ENCODE measurements at places on chromosomes 7 and 10. TPM values are rescaled to one million over a fixed set of nuclear protein-coding genes. Genes with fewer than 3 reads are reported as not detected.

- H3K36me3 ChIP-seq, result no peaks in the 10 kb centered on the region
- no peak overlapping the region for H3K27ac ChIP-seq
- H3K27me3 ChIP-seq, result no peaks in the 10 kb centered on the region
- peaks cover 7% of the 10 kb centered on the region for H3K4me1 ChIP-seq
Measured at GRCh38 chr7:105765846-105766245, 110.6 kb downstream of the ATXN7L1 start.

- H3K4me3 ChIP-seq, result no peak overlapping the region
- H3K27me3 ChIP-seq, result no peaks in the 10 kb centered on the region
- peaks cover 10% of the 10 kb centered on the region for H3K4me1 ChIP-seq
- H3K36me3 ChIP-seq, result peaks cover 18% of the 10 kb centered on the region
- no peak for DNase-seq
Measured at GRCh38 chr10:77837925-77838595, 88.5 kb downstream of the DLG5 start.

GRCh38 chr10:11828682-11829284 lies 5.6 kb downstream of the PROSER2 start:
- H3K27ac ChIP-seq, result no peak overlapping the region
- no peak for DNase-seq
- no peak overlapping the region for H3K4me3 ChIP-seq
- H3K27me3 ChIP-seq, result no peaks in the 10 kb centered on the region
- H3K4me1 ChIP-seq, result no peaks in the 10 kb centered on the region
- no peaks in the 10 kb centered on the region for H3K36me3 ChIP-seq

- no peaks in the 10 kb centered on the region for H3K4me1 ChIP-seq
- H3K36me3 ChIP-seq, result no peaks in the 10 kb centered on the region
- no peak for DNase-seq
Measured at GRCh38 chr7:155058896-155059295, 11.2 kb upstream of the HTR5A start.

DNA sequence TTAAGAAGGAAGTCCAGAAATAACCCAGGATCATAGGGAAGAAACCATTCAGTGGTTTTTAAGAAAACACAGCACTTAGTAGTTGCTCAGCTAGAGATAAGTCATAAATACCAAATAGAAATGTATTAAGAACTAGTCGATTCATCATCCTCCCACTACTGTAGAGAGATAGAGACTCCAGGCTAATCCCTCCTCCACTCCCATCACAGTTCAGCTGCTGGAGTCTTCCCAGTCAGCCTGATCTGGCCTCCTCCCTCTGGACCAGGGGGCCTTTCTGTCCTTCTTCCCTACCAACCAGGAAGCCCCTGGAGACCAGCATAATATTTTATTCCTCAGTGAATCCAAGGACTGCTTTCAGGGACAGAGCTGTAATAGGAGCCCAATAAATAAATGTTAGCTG lies 294.1 kb upstream of the YAE1 start:
- H3K27me3 ChIP-seq, result no peaks in the 10 kb centered on the region
- DNase-seq, result no peak
- no peaks in the 10 kb centered on the region for H3K4me1 ChIP-seq
- H3K27ac ChIP-seq, result no peak overlapping the region
- H3K4me3 ChIP-seq, result no peak overlapping the region

- no peaks in the 10 kb centered on the region for H3K27me3 ChIP-seq
- DNase-seq, result no peak
- no peak overlapping the region for H3K4me3 ChIP-seq
- no peaks in the 10 kb centered on the region for H3K36me3 ChIP-seq
- no peaks in the 10 kb centered on the region for H3K4me1 ChIP-seq
Measured at GRCh38 chr10:12510501-12510941, 161.2 kb downstream of the CAMK1D start.

- peak; percentile 36 for DNase-seq
- no peak overlapping the region for H3K4me3 ChIP-seq
- H3K27ac ChIP-seq, result no peak overlapping the region
- no peaks in the 10 kb centered on the region for H3K4me1 ChIP-seq
- no peaks in the 10 kb centered on the region for H3K36me3 ChIP-seq
Measured at GRCh38 chr7:97845622-97846203, 26.5 kb downstream of the ASNS start.

DNA sequence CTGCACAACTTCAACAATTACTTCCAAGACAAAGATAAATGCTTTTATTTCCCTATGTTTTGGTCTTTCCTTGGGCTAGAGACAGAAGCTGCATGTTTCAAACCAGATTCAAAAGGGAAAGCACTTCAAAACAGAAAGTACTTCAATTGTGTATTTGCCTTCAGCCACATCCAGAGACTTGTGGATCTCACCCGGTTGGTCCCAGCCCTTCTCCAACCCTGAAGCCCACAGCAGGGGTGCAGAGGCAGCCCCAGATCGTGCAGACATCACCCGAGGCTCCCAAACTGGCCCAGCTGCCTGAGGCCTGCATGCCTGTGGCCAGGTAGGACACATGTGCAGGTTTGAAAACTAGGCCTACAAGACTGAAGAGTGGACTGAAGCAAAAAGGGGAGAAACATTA lies 80.8 kb downstream of the ALOX5 start:
- H3K27me3 ChIP-seq, result no peaks in the 10 kb centered on the region
- no peak overlapping the region for H3K27ac ChIP-seq

- no peak for DNase-seq
- no peak overlapping the region for H3K4me3 ChIP-seq
- no peaks in the 10 kb centered on the region for H3K4me1 ChIP-seq
Measured at GRCh38 chr7:281637-282036, 8.3 kb upstream of the FOXL3 start.

The LRRC17 gene
- total RNA-seq, result 22.7 TPM

The GATA3 gene
- total RNA-seq, result 30.9 TPM

The TRA2A gene
- total RNA-seq, result 112 TPM

The ANXA7 gene
- total RNA-seq, result 86.0 TPM

The TAS2R41 gene
- not detected for total RNA-seq

The GBF1 gene
- total RNA-seq, result 49.7 TPM

All from endothelial cell of umbilical vein (primary cell).